GM23248 (cell line): ENCODE measurements at places on chromosomes 4 and X. TPM values are rescaled to one million over a fixed set of nuclear protein-coding genes. Genes with fewer than 3 reads are reported as not detected.

DNA sequence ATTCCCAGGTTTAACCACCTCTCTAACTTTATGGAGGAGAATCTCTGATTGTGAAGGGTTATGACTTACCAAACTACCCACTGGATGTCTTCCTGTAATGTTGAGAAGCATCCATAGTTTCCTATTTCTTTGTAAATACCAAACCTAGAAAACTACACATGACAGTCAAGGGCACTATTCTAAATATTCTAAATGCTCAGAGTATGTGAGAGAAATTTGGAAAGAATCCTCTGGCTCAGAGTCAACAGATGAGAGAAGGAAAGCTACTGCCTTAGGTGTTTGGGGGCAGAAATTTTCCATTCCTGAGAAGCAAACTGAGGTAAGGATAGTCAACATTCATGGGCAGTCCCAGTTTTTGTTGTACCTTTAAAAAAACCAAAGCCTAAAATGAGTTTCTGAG lies 155.8 kb downstream of the KCNIP4 start:
- no peak for DNase-seq

GRCh38 chr4:25070545-25070944 lies 39.8 kb upstream of the LGI2 start:
- DNase-seq, result no peak

- no peak for DNase-seq
Measured at GRCh38 chr4:7985072-7985471, 45.4 kb upstream of the AFAP1 start.

DNA sequence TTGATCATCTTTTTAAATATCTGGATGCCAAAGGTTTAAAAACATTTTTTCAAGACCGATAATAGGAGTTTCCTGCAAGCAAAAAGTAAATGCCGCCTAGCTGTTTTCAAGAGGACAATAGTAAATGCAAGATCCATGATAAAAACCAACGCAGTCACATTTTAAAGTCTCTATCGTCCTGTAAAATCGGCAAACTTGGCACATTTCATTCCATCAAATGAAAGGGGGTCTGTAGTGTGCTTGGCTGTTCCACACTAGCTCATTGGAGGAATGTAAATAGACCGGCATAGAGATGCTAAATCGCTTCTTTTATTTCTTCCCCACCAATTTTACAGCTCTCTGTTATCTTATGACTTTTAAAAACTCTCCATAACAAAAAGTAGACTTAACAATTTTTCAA lies 202.2 kb downstream of the NLGN4X start:
- no peak for DNase-seq

GRCh38 chr4:156312261-156312847 lies 358.7 kb upstream of the CTSO start:
- peak; percentile 14 for DNase-seq

- no peak for DNase-seq
Measured at GRCh38 chrX:72081605-72082320, 50.0 kb downstream of the RTL5 start.

GRCh38 chrX:17674601-17675000 lies 62.7 kb upstream of the SCML1 start:
- DNase-seq, result no peak

The NLGN3 gene
- 0.11 and 0.63 TPM in 2 replicates for total RNA-seq

The COL25A1 gene
- total RNA-seq, result 0.13 TPM in 1 of 2 replicates, not detected in the other
